Thyroid gland (tissue), 4 donors: ENCODE measurements at places on chromosomes 12 and 14. TPM values are rescaled to one million over a fixed set of nuclear protein-coding genes. Genes with fewer than 3 reads are reported as not detected.

GRCh38 chr12:46944088-46944487 lies 118.3 kb upstream of the SLC38A4 start:
- no peak for DNase-seq

- DNase-seq, result no peak
These were observed 12.4 kb upstream of the RTN1 start for GRCh38 chr14:59882957-59883356.

DNA sequence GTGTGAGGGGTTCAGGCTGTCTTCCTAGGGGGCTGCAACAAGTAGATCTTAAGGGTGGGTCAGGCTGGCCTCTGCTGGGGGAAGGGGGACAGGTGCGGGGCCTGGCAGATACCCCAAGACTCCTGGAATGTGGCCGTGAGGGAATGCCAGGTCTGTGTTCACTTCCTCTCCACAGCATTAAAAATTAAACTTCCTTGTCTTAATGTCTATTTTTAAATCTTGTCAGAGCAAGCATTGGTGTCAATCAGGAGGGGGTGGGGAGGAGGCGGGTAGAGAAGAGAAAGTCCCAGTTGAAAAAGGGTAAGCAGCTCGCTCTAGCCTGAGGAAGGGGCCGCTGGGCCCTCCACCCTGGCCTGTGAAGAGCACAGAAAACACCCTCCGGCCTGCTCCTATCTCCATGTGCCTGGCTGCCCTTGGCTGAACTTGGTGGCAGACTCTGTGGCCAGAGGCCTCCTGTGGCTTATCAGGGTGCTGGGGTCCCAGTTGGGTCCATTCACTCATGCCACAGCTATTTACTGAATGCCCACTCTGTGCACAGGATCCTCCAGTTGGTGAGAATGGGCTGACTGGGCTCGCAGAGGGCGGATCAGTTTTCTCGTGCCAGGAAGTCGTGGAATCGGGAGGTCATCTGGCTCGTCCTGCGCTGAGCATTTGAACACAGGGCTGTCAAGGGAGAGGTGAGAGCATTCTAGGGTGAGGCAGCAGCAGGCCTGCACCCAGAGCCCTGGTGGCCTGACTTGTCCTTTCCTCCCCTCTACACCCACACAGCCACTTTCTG lies 128.8 kb downstream of the TSPAN9 start:
- DNase-seq, result no peak

DNA sequence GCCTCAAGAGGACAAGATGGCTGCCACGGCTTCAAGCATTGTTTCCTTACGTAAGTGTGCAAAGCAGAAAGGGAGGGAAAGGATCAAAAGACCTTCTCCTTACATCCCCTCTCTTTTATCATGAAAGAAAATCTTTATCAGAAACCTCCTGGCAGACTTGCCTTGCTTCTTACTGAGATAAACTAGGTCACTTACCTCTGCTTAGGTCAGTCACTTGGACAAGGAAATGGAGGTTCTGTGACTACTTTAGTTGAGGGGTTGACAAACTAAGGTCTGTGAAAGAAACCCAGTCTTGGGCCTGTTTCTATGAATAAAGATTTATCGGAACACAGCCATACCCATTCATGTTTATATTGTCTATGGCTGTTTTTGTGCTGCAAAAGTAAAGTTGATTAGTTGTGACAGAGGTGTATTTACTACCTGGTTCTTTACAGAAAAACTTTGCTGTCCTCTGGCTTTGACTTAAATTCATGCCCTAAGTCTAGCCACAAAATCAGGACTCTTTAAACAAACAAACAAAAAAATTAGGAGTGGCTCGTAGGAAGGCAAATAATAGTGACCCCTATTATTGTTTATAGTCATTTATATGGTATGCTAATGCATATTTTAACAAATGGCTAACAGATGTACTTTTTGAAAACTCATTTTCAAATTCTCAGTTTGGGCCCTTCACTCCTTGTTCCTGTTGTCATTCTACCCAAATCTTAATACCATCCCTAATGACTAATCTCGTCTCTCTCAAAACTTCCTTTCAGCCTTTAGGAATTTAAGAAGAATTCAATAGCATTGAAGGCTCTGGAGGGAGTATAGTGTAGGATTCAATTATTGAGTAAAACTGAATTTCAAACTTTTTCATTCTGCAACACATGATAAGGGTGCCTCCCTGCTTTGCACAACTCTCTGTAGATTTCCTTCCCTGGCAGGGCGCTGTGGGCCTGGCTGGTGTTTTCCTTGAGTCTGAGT lies 42.0 kb upstream of the ATP2B1 start:
- DNase-seq, result no peak

GRCh38 chr12:15485466-15485865 lies 163.2 kb downstream of the PTPRO start:
- no peak for DNase-seq

DNA sequence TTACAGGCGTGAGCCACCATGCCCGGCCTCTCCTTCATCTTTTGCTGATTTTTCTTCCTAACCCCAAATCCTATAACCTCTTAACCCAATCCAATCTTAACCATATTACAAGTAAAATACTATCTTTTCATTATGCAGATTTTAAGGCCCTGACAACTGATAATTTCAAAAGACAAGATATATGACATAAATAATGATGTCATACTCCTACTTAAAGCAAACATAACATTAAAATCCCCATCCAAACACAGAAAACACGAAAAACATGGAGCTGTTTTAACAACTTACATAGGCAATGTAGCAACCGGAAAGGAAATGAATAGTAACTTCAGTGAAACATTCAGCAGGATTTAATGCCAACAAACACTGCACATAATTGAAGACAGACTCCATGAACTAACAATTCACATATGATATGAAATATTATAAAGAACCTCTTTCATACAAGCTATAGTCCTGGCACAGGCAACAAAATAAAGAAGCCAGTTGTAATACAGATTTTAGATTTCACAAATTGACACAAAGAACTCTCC lies 21.5 kb downstream of the USP44 start:
- no peak for DNase-seq

Gene KRT7
- total RNA-seq, result 826 TPM

Gene KRT80
- not detected for total RNA-seq

Gene CRACR2A
- total RNA-seq, result 1.2 TPM
